ENCODE measurements at places on chromosomes 6 and 20.

DNA sequence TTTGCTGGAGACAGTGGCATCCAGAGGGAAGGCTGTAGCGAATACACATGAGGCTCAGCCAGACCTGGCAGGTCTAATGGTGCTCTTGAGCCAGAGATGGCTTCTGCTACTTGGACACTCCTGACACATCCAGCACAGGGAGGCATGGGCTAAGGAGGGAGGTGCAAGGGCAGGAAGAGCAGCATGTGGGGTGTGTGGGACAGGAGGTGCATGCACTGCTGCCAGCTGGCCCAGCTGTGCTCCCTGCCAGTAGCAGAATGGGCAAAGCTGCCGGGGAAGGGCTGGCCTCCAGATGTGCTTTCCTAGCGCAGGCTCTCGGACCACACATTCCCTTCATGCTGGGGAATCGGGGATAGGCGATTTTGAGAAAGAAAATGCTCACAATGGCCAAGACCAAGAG lies 309.2 kb downstream of the CDC5L start:
- no peak for DNase-seq

DNA sequence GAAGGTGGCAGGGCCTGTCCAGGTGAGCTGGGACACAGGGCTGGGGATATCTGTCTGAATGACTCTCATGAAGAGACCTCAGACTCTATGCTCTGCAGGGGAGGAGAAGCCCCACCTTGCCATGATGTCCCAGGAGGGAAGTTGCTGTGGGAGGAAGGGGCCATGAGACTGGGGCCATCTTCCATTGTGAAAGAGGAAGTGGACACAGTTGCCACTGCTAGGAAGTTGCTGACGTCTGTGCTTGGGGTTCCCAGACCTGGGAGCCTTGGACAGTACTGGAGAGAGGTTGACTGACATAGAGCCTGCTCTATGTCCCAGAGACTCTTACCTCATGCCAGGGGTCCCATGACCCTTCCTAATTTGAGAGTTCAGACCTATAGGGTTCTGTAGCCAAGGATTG lies 24.5 kb downstream of the SIRPB1 start:
- DNase-seq, result no peak

- DNase-seq, result no peak
These were observed 29.3 kb upstream of the ZBTB24 start for GRCh38 chr6:109512271-109512817.

- DNase-seq, result peak; percentile 56
These were observed 12.4 kb downstream of the PKIG start for GRCh38 chr20:44594730-44595129.

- no peak for DNase-seq
These were observed 1235.4 kb upstream of the GJE1 start for GRCh38 chr6:140897349-140897748.

GRCh38 chr6:153976921-153977693 lies 61.9 kb upstream of the OPRM1 start:
- peak; percentile 9 for DNase-seq

- no peak for DNase-seq
These were observed 1.9 kb upstream of the SFT2D1 start for GRCh38 chr6:166344240-166344639.

DNA sequence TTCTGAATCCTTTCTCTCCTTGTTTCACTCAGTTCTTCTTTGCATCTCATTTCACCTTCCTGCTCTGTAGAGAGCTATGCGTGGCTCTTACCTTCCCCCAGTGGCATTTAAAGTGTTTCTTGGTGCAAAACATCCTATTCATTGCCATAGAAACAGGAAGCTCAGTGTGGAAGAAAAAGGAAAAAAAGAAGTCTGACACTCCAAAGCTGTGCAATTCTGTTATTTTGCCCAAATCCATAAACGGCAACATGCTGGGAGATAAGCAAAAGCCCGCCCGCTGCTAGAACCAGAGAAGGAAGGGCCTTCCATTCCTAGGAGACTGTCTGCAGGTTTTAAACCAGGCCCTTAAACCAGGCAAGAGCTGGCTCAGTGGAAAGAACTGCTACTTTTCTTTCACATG lies 247.1 kb downstream of the HIVEP2 start:
- DNase-seq, result no peak

GRCh38 chr6:147949981-147950622 lies 392.5 kb upstream of the SASH1 start:
- DNase-seq, result no peak

DNA sequence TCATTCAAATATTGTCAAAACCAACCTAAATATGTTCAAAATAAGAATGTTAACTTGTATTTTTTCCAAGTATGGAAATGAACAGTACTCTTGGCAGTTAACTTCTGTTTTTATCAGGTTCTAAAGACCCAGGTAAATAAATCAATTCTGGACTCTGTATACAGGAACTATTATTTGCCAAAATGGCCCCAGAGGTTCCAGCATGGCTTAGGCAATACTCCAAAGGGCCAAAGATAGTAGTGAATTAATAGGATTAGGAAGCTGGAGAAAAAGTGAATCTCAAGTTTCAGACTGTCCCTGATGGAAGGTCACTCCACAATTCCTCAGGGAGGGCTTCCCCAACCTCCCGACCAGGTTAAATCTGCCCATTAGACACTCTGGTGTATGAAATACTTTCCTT lies 6.7 kb downstream of the BACH2 start:
- no peak for DNase-seq

GRCh38 chr20:1832634-1833033 lies 62.6 kb upstream of the SIRPA start:
- no peak for DNase-seq

GRCh38 chr6:30716879-30717128 lies 277 bp downstream of the MDC1 start:
- DNase-seq, result no peak

- no peak for DNase-seq
These were observed 9.8 kb downstream of the POPDC3 start for GRCh38 chr6:105170059-105170458.

DNA sequence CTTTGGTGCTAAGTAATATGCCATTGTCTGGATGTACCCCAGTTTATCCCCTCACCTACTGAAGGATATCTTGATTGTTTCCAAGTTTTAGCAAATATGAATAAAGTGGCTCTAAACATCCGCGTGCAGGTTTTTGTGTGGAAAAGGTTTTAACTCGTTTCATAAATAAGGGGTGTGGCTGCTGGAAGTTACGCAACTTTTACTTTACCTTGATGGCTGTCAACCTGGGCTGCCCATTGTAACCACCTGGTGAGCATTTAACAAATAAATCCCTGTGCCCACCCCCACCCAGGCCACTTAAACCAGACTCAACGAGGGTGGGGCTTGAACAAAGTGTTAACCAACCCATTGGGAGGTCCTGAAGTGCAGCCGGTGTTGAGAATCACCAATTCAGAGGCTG lies 187.8 kb downstream of the NRN1 start:
- no peak for DNase-seq

GRCh38 chr6:138309695-138310094 lies 68.0 kb upstream of the SMIM28 start:
- DNase-seq, result no peak

DNA sequence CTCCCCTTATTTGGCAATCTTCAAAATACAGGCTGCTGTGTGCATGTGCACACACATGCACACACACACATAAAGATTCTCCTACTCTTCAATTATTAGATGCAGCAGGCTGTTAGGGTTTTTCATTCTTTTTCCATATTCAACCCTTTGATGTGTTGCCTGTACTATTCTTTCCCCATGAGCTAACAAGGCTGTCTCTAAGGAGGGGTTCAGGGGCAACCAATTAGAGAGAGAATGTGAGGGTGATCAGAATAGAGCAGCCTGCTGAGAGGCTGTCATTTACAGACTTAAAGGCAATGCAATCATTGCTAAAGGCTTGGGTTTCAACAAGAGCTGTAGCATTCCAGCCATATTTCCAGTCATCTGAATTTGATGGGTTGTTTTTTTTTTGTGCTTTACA lies 467.4 kb upstream of the ID4 start:
- no peak for DNase-seq

DNA sequence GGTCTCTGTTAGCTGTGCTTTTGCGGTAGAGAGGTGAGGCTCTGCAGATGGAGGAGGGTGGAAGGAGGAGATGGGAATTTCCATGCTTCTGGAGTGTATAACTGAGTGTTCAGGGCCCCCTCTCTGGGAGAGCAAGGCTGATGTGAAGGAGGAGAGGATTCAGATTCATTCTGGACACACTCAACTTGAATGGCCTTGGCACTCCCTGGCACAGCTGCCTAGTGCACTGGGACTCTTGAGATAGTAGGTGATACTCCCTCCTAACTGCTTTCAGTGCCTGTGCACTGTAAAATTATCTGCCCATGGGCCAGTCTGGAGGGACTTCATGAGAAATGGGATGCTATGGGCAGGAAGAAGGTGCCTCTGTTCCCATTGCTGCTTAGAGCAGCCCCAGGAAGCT lies 54.2 kb upstream of the MYL9 start:
- DNase-seq, result no peak

DNA sequence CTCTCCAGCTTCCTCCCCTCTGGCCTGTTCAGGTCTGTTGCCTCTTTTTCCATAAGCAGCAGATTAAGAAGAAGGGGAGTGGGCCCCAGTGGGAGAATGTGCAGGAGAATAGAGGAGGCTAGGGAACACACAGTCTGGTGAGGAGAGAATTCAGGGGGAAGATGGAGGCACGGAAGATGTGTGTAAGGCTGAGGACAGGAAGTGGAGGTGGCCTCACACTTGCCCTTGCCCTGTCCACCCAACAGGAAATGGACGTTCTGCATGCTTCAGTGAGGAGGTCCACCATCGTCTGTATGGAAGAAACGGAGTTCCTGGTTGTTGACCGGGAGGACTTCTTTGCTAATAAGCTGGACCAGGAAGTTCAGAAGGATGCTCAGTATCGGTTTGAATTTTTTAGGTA lies 16.0 kb downstream of the CNBD2 start:
- no peak for DNase-seq

- no peak for DNase-seq
These were observed 201.8 kb downstream of the JARID2 start for GRCh38 chr6:15447546-15448267.

GRCh38 chr6:87993356-87993755 lies 54.3 kb upstream of the SPACA1 start:
- DNase-seq, result no peak

- DNase-seq, result peak; percentile 48
These were observed 80.4 kb upstream of the BTN3A2 start for GRCh38 chr6:26284537-26285142.

GRCh38 chr6:139653111-139653510 lies 278.7 kb upstream of the CITED2 start:
- DNase-seq, result no peak

DNA sequence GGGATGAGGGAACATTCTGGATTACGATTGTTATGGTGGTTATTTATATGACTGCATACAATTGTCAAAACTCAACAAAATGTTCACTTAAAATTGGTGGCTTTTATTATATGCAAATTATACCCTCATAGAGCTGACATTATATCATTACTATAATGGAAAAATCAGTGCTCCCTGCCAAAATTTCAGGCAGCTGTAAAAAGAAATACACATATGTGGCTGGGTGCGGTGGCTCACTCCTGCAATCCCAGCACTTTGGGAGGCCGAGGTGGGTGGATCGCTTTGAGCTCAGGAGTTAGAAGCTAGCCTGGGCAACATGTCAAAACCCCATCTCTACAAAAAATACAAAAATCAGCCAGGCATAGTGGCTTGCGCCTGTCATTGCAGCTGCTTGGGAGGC lies 75.8 kb upstream of the SULF2 start:
- no peak for DNase-seq

- DNase-seq, result no peak
These were observed 65.8 kb downstream of the REV3L start for GRCh38 chr6:111417181-111417585.

DNA sequence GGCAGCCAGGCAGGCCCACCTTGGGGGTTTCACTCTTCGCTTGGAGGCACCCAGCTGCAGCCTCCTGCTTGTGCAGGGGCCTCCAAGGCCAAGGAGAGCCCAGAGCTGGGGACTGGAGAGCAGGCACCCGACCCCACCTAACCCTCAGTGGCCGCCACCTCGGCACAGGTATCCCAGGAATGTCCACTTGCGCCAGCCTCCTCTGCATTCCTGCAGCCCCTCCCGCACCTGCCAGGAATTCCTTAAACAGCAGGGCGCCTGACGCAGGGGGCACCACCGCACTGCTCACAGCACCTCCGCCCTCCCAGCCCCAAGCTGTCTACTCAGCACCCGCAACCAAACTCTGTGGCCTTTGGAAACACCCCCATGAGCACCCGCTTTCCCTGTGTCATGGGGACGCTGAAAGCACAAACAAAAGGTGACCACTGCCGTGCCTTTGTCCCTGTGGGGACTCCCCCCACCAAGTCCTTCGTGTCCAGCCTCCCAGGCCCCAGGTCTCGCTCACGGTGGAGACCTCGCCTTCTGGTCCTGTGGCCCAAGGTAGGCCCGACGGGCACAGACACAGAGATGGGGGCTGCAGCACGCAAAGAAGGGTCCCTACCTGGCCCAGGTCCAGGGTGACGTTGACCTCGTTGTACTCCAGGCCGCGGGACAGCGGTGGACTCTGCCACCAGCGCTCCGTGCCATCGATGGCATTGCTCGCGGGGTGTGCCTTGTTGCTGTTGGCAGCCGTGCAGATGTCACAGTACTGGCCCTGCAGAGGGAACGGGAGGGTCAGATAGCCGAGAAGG lies 5.1 kb downstream of the LAMA5 start:
- DNase-seq, result no peak

- no peak for DNase-seq
These were observed 68.4 kb downstream of the YTHDF1 start for GRCh38 chr20:63147532-63147931.

DNA sequence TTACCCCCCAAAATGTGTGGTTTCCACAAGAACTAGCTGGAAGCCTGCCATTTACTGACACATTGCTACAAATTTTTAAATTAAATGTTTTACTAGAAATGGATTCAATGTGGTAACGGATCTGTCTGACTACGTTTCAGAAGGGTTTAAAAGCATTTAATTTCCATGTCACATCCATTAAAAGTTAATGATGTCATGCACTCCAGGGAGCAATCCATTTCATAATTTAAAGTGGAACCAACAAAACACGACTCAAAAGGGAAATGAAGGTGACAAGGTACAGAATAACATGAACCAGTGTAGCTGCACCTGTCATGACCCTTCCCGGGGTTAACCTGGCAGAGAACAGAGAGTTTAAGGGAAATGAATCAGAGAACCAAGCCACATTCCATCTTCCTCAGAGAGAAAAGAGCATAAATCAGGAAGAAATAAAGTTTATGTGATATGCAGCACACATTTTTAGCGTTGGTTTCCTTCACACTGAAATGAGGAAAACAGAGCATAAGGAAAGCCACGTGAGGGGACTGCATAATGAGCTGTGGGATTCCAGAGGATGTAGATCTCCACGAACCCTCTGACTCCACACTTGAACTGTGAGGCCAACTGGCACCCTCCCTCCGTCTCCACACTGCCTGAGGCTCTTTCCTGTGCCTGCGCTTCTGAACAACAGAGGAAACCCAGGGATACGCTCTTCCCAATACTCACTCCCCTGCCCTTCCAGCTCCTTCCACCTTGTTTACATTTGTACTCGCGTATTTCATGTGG lies 170.3 kb upstream of the AHI1 start:
- peak; percentile 23 for DNase-seq

- peak; percentile 93 for DNase-seq
These were observed at the start of gene MAP7 for GRCh38 chr6:136550330-136551071. Gene MAP7 (minus strand): TSS chr6:136550422. CDS start chr6:136550408, 14 bp downstream.

- DNase-seq, result no peak
These were observed 3.5 kb downstream of the RNASET2 start for GRCh38 chr6:166952567-166953486.
